Substantia nigra (tissue), 51 donors: ENCODE measurements at places on chromosomes 3 and 15.

DNA sequence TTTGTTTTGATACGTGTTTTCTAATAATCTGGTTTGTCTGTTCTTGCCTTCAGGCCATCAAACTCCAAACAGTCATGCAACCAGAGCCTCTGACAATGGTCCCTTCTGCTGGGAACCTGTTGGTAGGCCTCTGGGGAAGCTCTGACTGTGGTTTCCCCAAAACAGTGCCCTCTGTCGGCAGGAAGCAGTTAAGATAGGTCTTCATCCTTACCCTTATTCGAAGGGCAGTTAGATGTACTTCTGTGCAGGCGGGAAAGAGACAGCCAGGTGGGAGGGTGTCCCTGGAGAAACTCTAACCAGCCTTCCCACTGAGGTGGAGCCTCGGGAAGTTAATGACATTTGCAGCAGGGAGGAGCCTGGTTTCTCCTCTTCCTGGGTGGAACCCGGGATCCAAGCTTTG is 81.6 kb upstream of the CHMP2B start:
- peak; percentile 2 for DNase-seq

DNA sequence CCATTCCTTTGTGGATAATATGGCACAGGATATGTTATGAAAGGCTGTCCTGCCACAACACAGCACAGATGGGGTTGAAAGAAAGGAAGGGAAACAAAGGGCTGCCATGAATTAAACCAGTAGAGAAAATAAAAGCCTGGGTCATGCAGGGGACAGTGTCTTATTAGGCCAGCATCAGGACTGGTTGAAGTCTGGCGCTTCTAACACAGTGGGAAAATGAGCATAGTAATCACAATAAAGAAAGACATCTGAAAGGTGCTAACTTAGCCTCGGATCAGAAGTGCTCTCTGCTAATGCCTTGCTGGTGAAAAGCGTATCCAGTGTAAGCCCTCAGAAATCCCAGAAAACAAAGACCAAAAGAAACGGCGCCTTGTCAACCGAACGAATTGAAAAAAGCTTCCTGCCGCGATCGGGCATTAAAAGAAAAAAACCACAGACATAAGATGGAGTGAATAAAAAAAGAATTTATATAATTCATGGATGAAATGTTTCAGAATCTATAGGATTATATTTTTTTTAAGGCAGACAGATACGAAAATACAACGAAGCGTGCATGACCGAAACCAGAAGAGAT is 566 bp upstream of the MKRN3 start:
- DNase-seq, result no peak

GRCh38 chr3:195546130-195546560 is 3.0 kb upstream of the PPP1R2 start:
- no peak for DNase-seq

- DNase-seq, result no peak
Observed at GRCh38 chr15:20353966-20354883, 187.4 kb downstream of the GOLGA6L6 start.

DNA sequence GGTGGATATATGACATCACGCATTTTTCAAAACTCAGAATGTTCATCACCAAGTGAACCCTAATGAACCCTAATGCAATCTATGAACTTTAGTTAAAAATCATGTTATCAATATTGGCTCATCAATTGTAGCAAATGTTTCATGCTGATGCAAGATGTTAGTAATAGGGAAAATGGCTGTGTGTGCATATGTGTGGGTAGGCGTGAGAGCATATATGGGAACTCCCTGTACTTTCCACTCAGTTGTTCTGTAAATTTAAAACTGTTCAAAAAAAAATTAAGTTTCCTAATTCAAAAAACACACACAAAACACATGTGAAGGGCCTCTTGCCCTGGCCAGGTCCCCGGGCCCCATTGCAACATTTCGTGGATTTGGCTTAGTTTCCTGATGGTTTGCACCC is 89.7 kb upstream of the PROK2 start:
- DNase-seq, result no peak
